ENCODE measurements at places on chromosomes 11 and 22. TPM values are rescaled to one million over a fixed set of nuclear protein-coding genes. Genes with fewer than 3 reads are reported as not detected.

GRCh38 chr11:9672918-9673317, 9.0 kb downstream of the SWAP70 start:
- no peak for DNase-seq

GRCh38 chr11:69104212-69104855, 51.4 kb upstream of the SMIM38 start:
- DNase-seq: no peak

DNA sequence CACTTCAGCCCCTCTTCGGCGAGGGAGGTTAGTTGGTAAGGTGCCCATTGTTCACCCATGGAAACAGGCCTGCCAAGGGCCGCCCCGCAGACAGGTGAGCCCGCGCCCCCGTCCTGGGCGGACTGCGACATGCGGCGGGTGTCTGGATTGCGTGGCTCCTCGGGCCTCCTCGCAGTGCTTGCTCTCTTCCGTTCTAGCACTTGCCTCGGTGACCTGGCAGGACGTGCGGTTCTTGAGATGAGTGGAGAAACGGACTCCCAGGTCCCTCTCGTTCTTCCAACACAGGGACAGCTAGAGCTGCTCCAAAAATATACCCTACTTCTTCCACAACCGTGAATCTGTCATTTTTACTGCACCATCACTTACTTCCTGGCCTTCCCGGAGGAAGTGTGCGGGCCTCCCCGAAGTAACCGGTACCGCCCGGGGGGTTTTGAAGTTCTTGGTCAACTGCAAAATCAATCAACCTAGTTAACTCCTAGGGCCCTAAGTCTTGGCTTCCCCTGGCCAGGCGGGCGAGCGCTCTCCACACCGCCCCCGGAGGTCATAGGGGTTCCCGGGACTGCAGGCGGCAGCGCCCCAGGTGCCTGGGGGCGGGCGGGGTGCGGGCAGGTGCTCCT, 745 bp upstream of the ZBTB44 start:
- DNase-seq: peak; percentile 73

DNA sequence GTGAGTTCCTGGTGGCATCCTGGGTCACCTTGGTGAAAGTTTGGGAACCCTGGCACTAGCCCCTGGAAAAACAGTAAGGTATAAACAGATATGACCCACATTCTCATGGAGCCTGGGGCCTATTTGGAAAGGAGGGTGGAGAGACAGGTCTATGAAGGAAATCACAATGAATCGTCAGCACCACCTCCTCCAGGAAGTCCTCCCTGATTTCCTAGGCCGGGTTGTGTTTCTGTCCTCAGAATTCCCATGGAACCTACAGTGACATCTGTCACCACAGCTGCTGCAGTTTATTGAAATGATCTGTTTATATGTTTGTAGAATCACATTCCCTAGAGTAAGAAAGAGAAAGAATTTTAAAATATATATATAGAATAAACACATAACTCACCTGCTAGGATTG, 71.8 kb upstream of the ASPHD2 start:
- no peak for DNase-seq

DNA sequence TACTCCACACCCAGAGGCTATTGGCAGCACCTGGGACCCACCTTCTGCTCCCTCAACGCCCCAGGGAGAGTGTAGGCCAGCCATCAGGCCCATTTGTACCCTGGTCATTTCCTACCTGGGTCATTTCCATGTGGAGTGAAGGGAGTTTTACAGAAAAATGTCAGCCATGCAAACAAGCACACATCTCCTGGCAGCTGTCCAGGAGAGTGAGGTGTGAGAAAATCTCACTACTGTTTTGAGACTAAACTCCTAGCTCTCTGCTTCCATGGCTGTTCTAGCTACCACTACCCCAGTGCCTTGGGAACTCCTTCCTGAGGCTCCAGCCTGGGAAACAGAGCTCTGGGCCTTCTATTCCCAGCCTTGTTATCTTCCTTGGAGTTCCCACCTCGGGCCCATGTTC, 2.8 kb upstream of the TMPRSS13 start:
- DNase-seq: peak; percentile 33

DNA sequence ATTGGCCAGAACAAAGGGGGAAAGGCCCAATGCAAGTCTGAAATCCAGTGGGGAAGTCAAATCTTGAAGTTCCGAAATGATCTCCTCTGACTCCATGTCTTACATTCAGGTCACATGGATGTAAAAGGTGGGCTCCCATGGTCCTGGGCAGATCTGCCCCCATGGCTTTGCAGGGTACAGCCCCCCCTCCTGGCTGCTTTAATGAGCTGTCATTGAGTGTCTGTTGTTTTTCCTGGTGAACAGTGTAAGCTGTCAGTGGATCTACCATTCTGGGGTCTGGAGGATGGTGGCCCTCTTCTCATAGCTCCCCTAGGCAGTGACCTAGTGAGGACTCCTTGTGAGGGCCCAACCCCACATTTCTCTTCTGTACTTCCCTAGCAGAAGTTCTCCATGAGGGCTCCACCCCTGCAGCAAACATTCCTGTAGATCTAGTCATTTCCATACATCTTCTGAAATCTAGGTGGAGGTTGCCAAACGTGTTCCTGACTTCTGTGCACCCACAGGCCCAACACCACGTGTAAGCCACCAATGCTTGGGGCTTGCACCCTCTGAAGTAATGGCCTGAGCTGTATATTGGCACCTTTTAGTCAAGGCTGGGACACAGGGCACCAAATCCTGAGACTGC, 9.3 kb downstream of the CARD18 start:
- no peak for DNase-seq

DNA sequence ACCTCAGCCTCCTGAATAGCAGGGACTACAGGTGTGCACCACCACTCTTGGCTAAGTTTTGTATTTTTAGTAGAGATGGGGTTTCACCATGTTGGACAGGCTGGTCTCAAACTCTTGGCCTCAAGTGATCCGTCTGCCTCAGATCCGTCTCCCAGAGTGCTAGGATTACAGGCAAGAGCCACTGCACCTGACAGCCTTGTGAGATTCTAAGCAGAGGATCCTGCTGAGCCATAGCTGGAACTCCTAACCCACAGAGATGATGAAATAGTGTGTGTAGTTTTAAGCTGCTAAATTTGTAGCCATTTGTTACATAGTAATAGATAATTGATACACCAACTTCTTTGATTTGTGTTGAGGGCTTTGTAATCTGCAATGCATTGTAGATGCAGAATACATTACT, 51.1 kb downstream of the CLMP start:
- DNase-seq: no peak

DNA sequence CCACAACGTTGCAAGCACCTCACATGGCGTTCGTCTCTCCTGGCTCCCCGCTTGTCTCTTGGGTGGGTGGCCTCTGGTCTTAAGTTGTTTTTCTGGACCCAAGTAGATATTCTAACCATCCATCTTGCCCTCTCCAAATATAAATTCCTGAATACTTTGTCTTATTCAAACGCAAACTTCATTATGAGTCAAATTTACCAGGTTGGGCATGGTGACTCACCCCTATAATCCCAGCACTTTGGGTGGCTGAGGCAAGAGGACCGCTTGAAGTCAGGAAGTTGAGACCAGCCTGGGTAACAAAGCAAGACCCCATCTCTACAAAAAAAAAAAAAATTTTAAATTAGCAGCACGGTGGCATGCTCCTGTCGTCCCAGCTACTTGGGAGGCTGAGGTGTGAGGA, 5.1 kb upstream of the IGSF9B start:
- DNase-seq: no peak

GRCh38 chr11:64804346-64805210, 1.6 kb upstream of the MAP4K2 start:
- DNase-seq: no peak

OR2D2 gene
- not detected for total RNA-seq
